ENCODE measurements at places on chromosomes 1 and 21.

GRCh38 chr1:19083081-19083480 is 126.6 kb upstream of the IFFO2 start:
- no peak for DNase-seq

DNA sequence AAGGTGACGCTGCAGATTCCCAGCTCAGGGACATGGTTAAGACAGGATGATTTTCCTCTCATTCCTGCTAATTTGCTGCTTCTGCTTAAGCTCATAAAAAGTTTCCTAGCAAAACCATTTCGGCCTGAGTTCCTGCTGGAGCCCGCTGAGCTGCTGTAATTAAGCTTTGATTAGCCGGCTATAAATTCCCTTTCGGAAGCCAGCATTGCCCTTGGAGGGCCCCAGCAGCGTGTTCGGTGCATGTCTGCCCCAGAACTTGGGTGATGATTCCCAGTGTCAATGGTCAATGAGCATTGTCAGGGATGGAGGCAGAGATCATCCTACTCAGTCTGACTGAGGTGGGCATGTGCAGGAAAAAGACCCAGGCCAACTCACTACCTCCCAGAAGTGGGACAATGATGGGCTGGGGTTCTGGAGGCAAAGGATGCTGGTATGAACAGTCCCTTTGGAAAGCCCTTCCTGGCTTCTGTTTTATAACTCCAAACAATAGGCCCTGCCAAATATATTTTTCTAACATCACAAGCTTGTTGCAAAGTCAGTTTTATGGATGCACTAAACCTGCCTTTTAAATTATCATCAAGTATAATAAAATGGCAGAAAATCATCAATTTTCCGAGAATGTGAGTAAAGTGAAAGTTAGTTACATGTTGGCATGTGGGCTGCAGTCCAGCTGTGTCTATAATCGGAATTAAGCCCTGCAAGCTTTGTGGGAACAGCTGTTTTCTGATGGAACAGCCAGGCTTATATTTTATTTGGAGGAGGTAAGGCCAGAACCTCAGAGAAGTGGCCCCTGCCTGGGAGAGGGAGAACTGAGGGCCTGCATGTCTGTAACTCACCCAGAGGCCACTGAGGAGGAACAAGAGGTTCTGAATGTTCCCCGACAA is 257.1 kb downstream of the GRIK3 start:
- DNase-seq = no peak

DNA sequence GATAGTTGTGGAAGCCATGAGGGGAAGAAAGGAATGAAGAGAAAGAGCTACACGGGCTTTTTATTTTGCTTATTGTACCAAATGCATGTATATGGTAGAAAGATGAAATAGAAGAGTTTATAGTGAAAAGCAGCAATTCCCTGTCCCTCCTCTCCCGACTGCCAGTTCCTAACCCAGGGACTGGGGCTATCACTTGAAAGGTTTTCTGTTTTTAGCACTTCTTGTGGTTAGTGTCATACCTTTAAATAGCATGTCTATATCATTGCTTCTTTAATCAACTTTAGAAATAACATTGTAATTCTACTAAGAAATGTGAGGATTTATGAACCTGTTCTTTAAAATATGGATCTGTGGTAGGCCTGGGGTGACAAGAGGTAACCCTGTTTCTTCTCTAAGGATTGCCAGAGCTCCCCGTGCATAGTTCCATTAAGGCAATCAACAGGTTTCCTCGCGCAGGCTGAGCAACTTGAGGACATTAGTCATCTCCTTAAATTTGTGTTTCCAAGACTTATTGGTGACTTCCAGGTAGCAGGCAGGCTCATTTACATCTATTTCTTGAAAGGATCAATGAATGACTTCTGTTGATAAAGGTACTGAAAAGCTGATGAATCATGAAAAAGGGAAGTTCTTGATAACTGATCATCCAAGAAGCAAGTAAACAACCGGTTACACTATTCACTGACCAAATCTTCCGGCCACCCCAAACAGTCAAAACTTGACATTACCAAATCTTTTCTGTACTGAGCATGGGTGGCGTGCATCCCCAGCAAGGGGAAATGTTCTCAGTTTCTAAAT is 37.8 kb upstream of the S1PR1 start:
- DNase-seq = no peak

DNA sequence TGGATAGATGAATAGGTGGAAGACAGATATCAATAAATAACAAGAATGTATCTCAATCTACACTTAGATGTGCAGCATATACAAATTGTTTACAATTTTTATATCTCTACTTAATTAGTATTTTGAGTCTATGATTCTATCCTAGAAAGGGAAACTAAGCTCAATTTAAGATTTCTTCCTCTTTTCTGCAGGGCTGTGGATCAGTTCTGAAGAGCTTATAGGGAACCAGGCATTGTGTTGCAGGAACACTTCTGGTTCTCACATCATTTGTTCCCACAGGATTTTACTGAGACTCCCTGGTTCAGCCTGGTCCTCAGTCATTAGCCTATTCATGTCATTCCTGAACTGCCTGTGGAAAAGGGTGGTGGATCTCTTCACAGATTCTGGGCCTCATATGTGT is 105.8 kb downstream of the TNFSF18 start:
- DNase-seq = no peak

- DNase-seq = no peak
Observed at GRCh38 chr1:189899686-189900425, 577.8 kb downstream of the BRINP3 start.

DNA sequence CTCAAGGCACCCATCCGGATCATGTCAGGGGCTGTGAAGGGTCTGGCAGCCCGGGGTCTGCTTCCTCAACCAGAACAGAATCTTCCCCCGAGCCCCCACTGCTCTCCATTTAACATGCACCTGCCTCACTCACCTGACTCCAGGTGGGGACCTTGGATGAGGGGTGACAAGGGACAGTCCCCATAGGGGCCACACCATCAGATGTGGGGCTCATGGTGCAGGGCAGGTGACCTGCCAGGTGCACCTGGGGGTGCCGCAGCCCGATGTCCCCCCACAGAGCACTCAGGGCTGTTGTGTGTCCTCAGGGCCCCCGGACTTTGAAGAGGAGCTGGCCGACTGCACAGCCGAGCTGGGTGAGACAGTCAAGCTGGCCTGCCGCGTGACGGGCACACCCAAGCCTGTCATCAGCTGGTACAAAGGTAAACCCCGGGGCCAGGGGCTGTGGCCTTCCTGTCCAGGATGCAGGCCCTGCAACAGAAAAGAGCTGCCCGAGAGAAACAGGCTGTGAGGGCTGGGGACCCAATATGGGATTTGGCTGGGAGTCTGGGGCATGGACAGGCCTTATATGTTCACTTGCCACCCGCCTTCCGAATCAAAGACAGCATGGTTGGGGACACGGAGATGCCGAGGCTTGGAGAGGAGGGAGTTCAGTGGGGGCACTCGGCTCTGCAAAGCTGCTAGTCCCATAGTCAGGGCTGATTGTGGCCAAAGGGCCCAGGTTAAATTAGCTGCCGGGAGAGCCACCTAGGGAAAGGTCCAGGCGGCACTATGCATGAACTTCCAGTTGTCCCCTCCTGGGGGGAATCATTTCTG is 64.6 kb downstream of the TRIM11 start:
- no peak for DNase-seq

DNA sequence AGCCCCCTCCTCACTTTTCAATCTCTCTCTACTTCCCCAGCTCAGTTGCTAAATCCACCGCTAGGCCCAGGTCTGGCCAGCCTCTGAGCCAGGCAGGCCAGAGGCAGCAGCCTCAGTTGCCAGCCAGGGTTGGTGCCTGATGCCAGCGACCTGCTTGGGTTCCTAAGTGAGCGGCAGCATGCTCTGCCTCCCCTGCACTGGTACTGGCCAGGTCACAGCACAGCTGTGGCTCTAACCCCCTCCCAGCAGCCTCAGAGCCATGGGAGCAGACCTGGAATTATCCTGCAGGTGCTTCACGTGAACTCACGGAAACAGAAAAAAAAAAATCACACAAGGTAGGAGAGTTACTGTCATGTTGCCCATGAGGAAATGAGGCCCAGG is 82.5 kb upstream of the ATF3 start:
- no peak for DNase-seq

All from activated naive CD4-positive, alpha-beta T cell treated with anti-CD3 and anti-CD28 coated beads, Interleukin-2, amount 50 U/mL, for 72 hours (primary cell).